ENCODE measurements at places on chromosomes 16 and 17. TPM values are rescaled to one million over a fixed set of nuclear protein-coding genes. Genes with fewer than 3 reads are reported as not detected.

Gene FOXC2
- not detected for total RNA-seq

- no peak for DNase-seq
Measured at GRCh38 chr17:20118280-20118679, 109.1 kb downstream of the SPECC1 start.

Gene GPRC5B
- not detected for total RNA-seq

Gene NUPR1
- not detected for total RNA-seq

DNA sequence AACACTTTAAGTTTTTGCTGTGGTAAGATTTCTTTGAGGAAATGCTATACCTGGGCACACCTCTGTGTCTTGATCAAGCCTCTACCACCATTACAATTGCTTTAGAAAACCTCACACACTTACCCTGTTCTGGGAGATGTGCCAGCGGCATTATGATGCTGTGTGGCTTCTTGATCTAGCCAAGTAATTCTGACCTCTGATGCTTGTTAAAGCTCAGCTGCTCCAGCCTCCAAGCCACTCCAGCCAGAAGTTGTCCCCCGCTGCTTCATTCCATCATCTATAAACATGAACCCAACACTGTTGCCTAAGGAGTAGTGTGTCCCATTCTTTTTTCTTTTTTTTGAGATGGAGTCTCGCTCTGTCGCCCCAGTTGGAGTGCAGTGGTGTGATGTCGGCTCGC lies 60.1 kb downstream of the CYLD start:
- no peak for DNase-seq

Gene KRTAP2-2
- not detected for total RNA-seq

Gene MYH1
- total RNA-seq, result not detected

- DNase-seq, result no peak
Measured at GRCh38 chr17:58414596-58414997, 2.7 kb downstream of the RNF43 start.

Gene SLC52A1
- 2.2 TPM for total RNA-seq

Gene CEP295NL
- not detected for total RNA-seq

Data from activated CD8-positive, alpha-beta memory T cell treated with anti-CD3 and anti-CD28 coated beads, Interleukin-2, amount 10 ng/mL, durations not matched to agents 7 days and 5 days (primary cell).